ENCODE measurements at places on chromosomes 1 and 21.

GRCh38 chr21:40835184-40835694 is 11.7 kb downstream of the DSCAM start:
- no peak for DNase-seq

GRCh38 chr1:8681911-8682310 is 135.5 kb downstream of the RERE start:
- DNase-seq, result no peak

DNA sequence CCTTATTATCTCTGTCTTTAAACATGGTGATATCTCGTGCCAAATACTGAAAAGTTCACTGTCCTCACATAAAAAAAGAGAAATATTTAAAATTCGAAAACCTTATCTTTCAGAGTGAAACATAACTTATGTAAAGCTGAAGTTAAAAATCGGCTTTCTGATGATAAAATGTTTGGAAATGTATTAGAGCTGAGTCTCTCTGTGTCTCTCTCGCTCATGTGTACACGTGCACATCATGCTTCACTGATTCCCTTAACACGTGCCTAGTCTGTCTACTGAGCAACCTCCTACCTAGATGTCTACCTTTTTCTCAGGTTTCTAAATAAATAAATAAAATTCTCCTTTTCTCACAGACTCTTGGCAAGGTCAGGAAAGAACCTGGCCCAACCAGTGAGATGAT is 17.1 kb downstream of the HHIPL2 start:
- DNase-seq, result no peak

- DNase-seq, result peak; percentile 75
These were observed 120.4 kb upstream of the GREM2 start for GRCh38 chr1:240732390-240732789.

DNA sequence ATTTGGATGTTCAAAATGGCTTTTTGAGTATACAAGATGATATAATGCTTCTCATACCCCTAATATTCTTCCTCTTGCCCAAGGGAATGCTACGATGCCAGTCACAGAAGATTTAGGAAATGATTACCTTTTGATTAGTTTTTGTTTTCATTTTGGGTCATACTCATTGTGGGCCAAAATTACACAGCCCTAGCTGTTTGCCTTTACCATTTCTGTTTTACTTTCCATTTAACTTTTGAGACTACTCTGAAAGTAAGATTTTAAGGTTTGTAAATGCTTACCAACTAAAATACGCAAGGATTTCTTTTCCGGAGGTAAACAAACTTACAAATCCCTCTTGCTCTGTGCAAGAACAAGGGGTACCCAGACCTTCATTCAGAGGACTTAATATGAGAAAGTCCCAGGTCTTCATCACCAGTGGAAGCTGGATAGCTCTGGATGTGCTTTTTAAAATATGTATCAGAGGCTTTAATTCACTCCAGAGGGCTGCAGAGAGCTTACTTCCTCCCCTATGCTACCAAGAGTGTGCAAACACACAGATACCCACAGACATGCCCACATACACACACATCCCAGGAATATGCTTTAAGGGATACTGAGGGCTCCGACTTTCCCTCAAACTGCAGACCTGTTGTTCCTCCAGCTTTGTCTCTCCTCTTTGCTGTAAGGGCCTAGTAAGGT is 631.4 kb downstream of the SMYD3 start:
- no peak for DNase-seq

GRCh38 chr1:85756864-85757263 is 48.6 kb upstream of the ZNHIT6 start:
- DNase-seq, result no peak

- DNase-seq, result no peak
These were observed 51.7 kb downstream of the CAPZB start for GRCh38 chr1:19433719-19433998.

GRCh38 chr1:116847688-116848531 is 61.8 kb upstream of the PTGFRN start:
- DNase-seq, result peak; percentile 37

DNA sequence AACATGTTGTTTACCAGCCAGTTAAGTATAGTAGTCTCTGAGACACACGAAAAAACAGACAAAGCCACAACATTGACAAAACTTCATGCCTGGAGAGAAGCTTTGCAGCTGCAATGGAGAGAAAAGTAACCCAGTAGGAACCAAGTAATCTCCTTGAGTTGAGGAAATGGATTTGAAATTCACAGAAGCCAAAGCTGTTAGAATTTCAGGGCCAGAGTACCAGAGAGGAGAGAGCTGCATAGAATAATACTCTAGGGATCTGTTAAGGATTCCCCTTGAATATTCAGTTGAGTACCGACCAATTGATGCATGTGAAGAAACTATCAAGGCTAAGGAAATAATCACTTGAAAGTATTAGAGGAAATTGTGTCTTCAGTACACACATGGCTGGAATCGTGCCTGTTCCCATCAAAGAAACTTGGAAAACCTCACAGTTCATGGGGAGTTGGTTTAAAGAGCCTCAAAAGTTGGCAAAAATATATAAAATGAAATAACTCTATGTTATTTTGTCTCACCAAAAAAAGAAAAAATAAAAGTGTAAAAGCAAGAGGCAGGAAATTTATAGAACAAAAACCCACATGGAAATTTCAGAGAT is 324.0 kb upstream of the NEGR1 start:
- no peak for DNase-seq

- no peak for DNase-seq
These were observed 17.7 kb upstream of the TBX15 start for GRCh38 chr1:119005724-119006405.

- DNase-seq, result no peak
These were observed 62.5 kb downstream of the PEX14 start for GRCh38 chr1:10537082-10537766.

DNA sequence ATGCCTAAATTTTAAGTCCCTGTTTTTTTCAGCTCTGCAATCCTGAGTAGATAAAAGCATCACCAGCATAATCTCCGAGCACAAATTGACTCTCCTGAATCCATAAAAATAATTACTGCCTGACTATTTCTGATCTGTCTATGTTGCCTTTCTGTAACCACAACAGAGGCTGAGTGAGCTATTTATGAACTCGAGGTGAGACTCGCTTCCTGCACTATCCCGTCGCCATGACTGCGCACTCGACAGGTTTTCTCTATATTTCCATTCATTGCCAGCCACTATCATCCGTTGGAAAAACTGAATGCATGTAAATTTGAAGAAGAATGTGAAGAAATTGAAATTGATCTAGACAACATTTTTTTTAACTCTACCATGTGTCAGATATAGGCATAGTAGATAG is 897.2 kb downstream of the ADGRL2 start:
- DNase-seq, result no peak

GRCh38 chr1:165898837-165899236 is 71.4 kb downstream of the UCK2 start:
- DNase-seq, result peak; percentile 96

GRCh38 chr1:15341634-15342407 is 67.9 kb upstream of the EFHD2 start:
- DNase-seq, result peak; percentile 62

DNA sequence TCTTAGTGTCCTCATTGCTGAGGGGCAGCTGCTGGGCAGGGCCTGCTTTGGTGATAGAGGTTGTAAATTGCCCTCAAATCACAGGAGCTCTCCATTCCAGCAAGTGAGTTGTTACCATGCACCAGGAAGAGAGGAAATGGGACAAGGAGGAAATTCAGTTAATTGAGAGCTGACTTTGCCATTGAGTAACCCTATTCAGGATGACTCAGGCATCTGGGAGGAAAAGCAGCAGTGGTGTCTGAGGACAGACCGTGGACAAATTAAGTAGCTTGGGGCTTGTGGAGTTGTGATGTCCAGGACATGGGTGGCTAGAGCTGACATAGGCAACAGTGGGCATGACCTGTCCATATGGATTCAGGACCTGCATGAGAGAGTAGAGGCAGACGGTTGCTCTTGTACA is 5.9 kb downstream of the ARHGEF10L start:
- DNase-seq, result peak; percentile 34

GRCh38 chr1:22658385-22659163 is 5.5 kb downstream of the C1QB start:
- DNase-seq, result no peak

DNA sequence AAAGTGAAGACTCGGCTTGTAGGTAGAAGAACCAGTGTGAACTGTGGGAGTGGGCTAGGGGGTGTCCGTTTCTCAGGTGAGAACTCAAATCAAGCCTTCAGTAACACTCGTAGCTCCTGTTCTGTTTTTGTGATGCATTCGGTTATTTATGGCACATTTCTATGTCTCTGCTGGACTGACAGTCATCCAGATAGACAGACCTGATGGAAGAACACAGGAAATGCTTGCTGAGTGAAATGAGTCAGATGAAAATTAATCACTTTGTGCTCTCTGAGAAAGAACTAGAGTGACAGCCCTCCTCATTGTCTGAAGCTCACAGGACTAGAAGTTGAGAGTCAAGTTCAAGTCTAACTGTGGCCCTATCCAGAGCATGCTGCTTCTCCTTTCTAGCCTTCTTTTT is 360.1 kb upstream of the PLXNA2 start:
- DNase-seq, result peak; percentile 46

DNA sequence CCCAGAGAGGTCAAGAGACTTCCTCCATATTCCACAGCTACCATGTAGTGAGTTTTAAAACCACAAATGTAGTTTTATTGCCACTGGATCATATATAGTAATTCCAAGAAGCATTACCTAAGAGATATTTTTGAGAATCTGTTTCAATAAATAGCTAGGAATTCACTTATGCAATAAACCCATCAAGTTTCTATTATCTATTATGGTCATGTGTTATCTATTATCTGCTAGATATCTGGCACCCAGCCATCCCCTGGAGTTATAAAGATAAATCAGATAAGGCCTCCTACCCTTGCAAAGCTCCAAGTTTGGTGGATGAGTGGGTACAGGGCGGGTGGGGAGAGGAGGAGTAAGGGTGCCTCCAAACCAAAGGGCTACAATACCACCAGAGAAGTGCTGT is 10.3 kb upstream of the VWA5B1 start:
- DNase-seq, result no peak

DNA sequence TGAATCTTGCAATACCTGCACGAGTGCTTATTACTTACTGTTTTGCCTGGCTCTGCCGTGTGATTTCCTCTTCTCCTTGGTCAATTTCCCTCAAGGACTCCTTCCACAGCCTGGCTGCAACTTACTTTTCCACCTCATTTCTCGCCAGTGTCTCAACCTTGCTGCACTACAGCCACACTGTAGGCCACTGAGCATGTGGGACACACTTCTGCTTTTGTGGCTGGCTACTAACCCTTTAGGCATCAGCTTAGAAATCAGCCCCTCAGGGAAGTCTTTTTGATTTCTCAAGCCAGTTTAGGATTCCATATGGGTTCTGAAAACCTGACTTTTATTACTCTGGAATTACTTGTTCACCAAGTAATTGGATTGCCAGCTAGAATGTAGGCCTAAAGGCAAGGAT is 5.2 kb upstream of the DMRTB1 start:
- DNase-seq, result no peak

GRCh38 chr21:28683982-28684752 is 308.5 kb downstream of the LTN1 start:
- peak; percentile 6 for DNase-seq

DNA sequence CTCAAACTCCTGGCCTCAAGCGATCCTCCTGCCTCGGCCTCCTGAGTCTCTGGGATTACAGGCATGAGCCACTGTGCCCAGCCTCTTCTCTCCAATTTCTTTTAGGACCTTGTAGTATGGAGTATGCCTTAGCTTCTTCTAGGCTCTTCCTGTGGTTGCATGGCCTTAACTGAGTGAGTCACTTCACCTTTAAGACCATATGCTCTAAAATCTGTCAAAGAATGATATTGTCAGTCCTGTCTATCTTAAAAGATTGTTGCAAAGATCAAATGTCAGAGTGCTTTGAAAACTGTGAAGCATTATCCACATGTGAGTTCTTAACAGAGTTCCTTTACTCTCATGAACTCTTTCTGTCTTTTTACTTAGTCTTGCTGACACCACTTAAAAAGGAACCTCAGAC is 37.2 kb downstream of the ATP2B4 start:
- DNase-seq, result no peak

DNA sequence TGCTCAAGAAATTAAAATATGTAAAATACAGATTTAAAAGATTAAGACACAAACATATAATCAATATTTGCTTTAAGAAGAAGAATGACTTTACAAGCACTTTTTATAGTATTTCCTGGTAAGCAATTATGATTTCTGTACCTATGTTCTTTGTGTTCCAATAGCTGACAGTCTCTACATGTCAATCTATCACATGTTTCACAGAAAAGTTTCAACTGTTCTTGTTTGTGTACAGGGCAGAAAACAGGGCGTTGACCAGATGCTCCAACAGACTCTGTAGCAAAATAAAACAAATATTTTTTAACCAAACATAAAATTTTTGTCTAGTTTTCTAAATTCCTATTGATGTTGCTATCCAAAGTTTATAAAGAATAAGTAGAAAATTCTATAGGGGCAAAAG is 48.0 kb downstream of the TRIM33 start:
- no peak for DNase-seq

DNA sequence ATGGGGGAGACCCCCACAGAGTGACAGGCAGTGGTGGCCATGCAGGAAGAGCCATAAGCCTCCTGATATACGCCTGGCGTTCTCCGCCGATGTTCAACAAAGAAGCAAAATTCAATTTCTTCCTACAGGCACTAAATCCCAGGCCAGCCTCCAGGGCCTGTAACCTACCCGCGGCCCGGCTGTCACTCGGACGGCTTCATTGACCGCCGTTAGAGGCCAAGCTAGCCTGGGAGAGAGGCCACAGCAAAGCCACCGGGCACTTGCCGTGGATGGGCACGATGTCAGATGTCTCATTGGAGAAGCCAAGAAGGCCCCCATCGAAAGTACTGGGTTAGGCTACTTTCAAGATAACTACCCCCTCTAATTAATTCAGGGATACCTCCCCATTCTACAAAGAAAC is 9.7 kb downstream of the ADGRB2 start:
- no peak for DNase-seq

DNA sequence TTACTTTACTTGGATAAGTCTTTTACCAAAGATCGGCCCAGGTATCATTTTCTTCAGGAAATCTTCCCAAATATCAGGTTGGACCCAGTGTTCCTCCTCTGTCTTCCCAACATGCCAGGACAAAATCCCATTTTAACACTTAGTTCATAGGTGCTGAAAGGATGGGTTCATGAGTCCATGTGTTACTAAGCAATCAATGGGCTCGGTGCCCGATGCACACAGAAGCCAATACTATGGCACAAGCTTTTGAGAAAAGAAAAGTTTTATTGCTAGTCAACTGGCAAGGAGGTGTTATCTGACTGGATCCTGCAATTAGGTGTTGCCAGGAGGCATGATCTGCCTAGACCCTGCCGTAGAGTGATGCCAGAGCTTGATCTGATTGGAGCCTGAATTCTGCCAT is 133.3 kb upstream of the SLC44A3 start:
- DNase-seq, result no peak

DNA sequence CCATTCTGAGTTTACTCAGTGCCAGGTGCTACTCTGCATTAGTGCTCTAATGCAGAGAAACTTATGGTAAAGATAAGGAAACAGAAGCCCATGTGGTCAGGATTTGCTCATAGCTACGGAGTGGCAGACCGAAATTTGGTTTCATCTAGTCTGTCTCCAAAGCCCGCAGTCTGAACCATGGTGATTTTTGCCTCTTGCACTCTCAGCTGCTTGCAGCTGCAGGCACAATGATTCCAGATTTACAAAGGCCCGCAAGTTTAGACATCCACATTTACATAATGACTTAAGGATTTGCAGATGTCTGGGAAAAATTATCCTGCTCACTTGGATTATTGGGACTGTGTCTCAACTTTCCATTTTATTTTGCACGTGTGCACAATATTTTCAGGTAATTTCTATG is 161.3 kb upstream of the KCNJ6 start:
- DNase-seq, result no peak

GRCh38 chr1:44305962-44306422 is 49.1 kb downstream of the ERI3 start:
- no peak for DNase-seq
